ENCODE measurements at places on chromosomes 3 and 15.

DNA sequence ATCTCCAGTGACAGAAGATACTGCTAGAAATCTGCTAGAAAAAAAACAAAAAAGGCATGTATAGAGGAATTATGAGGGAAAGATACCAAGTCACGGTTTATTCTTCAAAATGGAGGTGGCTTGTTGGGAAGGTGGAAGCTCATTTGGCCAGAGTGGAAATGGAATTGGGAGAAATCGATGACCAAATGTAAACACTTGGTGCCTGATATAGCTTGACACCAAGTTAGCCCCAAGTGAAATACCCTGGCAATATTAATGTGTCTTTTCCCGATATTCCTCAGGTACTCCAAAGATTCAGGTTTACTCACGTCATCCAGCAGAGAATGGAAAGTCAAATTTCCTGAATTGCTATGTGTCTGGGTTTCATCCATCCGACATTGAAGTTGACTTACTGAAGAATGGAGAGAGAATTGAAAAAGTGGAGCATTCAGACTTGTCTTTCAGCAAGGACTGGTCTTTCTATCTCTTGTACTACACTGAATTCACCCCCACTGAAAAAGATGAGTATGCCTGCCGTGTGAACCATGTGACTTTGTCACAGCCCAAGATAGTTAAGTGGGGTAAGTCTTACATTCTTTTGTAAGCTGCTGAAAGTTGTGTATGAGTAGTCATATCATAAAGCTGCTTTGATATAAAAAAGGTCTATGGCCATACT is 4.0 kb downstream of the B2M start:
- no peak for DNase-seq

- no peak for DNase-seq
Measured at GRCh38 chr3:177055605-177056571, 141.4 kb downstream of the TBL1XR1 start.

DNA sequence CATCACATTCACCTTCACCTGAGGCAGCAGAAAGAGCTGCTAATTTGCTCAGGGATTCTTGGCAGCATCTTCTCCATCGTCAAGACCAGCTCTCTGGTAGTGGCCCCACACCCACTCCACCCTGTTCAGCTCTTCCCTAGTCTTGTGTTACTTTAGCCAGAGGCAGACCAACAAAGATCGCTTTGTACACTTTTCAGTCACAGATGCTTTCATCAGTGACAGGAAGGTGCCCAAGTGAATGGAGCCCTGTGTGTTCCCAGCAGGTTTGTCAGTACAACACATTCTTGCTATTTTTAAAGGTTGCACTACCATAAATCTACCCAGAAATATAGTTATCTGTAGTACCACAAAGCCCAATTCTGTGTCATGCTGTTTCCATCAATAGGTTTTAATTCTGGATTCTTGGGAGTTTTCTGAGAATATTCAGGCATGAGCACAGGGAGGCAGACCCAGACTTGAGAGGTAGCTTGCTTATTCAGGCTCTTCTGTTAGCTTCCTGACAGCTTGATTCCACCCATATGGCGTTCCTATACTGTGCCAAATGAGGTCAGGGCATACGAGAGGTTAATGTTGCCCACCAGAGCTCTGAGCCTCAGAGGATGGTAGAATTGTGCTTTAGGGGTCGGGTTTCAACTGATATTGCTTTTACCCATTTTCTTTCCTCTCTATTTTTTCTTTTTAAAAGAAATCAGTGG is 109.8 kb upstream of the MANF start:
- no peak for DNase-seq

DNA sequence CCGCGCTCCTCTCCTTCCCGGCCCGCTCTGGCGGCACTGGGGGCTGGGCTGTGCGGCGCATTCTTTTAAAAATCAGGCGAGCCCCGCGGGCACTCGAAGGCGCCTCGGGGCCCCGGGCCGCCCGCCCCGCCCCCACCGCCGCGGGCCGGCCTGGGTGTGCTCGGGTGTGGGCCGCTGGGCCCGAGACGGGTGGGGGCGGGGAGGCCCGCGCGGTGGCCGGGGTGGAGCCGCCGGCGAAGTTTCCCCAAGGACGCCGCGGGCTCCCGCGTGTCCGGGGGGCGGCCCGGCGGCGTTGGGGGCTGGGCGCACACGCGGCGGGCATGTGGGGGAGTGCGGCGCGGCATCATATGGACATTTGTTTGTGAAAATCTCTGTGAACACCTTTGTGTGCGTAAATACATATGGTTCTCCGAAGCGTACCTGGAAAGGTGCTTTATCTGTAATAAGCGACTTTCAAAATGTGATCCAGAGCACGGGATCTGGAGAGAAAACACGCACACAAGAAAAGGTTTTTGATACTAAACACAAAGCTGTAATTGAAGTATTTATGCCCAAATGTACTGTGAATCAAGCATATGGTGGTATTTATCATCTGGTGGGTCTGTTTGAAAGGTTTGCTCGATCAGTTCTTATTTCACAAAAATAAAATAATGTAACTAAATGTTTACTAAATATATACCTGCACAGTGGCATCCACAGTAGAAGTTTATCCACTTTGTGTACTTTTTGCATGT is 612 bp upstream of the TBL1XR1 start:
- no peak for DNase-seq

DNA sequence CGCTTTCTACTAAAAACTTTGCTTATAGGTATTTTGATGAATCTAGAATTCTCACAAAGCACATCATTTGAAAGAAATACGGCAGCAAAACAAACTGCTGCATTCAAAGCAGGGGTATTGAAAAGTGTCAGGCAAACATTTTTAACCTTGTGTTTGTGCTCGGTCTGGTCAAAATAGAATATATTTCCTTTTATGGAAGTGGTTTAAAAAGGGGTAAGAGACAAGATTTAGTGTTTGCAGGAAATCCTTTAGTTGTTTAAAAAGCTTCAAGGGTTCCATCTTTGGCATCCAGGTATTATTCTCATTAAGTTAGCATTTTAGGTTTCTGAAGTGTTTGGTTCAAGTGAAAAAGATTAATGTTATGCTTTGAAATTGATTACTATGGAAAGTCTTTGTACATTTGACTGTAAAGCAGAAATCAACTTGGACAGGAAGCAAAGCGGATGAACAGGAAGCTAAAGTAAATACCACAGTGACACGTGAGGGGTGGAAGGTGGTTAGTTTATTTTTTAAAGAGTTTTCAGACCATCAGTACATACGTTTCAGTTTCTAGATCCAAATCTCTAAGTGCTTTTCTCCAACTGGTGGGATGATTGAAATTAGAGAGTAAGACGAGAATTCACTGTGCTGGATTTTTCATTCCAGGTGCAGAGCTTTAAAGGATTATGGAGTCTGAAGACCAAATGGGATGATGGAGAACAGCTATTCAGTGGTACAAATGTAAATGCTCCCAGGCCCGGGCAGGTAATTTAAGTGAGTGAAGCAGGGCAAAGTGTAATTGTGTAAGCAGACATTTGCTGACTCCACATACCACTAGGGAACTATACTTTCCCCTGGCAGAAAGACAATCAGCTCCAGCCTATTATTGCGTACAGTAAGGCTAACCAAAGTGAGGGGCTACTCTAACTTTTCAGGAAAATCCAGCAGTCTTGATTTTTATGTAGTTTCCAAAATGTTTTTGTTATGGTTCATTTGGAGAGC is 341.8 kb upstream of the TBL1XR1 start:
- DNase-seq, result no peak

DNA sequence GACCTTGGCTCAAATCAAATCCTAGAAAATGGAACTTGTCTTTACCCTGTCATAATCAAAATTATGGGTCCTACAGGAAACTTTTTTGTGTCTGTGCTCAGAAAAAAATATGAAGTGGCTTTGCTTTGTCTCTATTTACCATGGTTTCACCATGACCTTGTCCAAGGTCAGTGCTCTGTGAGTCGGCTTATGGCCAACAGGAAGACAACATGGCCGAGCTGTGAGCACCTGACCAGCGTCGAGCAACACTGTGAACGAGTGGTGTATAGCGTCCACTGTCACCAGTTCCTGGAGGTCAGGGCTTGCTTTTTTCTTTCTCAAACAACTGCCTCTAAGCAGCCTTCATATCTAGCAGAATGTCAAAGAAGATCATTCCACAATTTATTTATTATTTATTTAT is 67.9 kb downstream of the MYO1E start:
- no peak for DNase-seq

DNA sequence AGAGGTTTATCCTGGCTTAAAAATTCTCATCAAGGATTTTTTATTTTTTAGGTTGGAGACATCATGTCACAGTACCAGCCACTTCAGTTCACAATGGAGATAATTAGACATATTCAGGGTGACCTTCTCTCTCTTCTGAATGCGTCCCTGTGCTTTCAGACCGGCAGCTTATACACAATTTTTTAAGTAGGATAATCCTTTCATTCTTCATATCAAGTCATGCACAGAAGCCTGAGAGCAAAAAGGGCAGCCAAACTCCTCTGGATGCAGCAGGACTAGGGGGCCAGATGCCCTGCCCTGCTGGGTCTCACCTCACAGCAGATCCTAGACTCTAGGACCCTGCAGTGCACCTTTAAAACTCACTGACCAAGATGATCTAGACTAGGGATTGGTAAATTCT is 210.4 kb downstream of the ERC2 start:
- DNase-seq, result no peak

DNA sequence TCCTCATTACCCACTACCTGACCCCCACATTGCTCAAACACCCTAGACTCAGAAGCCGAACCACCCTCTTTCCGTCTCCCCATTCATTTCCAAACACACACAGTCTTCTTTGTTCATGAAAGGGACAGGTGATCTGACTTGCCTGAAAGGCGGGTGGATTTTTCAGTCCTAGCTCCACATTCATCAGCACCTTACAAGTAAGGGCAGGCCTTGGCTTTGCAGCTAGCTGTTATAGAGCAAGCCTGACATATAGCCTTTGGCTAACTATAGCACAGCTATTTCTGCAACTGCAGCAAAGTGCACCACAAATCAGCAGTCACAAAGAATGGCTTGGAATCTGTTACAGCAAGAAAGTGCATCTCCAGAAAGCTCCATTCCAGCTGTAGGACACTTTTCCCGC is 139.8 kb downstream of the XXYLT1 start:
- DNase-seq, result no peak

GRCh38 chr3:174125267-174125824 is 727.8 kb downstream of the NLGN1 start:
- peak; percentile 26 for DNase-seq

DNA sequence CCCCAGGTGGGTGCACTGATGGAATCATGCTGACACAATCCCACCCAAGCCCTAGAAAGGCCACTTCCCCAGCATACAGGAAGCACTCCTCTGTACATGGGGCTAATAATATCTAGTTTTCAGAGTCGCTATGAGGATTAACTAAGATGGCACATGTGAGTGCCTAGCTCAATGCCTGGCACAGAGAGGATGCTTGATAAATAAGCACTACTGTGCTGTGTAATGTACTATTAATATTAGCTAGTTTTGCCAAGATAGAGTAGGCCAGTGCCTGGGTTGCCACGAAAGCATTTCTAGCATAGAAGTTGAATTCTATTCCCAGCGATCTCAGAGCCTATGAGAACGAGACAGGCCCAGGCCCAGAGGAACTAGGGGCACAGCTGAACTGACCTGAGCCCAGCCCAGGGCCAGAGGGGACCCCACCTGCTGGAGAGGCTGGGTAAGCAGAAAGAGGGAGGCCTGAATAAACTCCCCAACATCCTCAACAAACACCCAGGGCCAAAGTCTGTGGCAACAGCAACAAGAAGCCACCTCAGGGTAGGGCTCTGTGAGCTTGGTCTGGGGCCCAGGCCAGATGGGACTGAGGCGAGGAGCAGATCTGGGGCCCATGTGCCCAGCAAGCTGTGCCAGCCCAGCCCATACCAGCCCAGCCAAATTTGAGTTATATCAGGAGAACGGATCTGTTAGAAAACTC is 7.6 kb upstream of the SEMA7A start:
- no peak for DNase-seq

- DNase-seq, result no peak
Measured at GRCh38 chr3:48433472-48434118, 3.7 kb upstream of the PLXNB1 start.

DNA sequence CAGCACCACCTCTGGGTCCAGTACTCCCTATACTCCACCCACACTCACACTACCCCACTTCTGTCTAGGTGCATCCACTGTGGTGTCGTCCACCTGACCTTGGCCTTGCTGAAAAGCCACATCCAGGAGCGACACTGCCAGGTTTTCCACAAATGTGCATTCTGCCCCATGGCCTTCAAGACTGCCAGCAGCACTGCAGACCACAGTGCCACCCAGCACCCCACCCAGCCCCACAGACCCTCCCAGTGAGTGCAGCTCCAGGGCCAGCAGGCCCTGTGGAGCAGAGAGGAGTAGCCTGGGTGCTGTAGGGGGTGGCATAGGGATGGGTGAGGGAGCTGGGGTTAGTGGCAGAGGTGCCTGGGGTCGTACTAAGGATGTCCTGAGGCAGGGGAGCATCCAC is 19.4 kb upstream of the ALPK3 start:
- no peak for DNase-seq

- no peak for DNase-seq
Measured at GRCh38 chr15:60591496-60592370, 112.8 kb upstream of the ICE2 start.

DNA sequence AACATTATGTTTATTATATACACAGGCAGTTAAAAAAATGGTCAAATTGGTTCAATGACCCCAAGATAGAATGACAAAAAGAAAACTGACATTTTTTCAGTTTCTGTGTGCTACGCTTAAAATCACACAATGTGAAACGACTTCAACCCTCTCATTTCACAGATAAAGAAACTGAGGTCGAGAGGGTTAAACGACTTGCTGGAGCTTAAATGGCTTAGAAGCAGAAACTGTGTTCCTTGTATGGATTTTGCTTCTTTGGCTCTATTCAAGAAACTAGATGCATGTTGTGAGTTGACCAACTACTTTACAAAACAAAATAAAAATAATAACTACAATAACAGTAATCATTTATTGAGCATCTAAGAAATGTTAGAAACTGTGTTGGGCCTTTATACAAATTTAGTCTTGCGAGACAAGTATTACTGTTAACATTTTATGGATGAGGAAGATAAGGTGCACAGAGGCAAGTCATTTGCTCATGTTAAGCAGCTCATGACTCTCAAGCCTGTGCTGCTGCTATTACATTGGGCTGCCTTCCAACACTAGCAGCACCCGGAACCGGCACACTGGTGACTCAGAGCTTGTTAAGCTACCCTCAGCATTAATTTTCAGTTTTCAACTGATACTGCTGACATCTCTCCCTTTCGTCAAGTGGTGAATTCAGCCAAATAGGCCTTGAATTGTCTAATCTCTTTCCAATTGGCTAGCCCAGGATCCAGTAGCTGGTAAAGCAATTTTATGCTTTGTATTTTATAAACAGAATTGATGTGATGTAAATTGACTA is 487.6 kb downstream of the NAALADL2 start:
- peak; percentile 84 for DNase-seq

Data from astrocyte of the cerebellum (primary cell).